NCI-H1694 (cell line): ENCODE measurements at places on chromosomes 12 and 14.

GRCh38 chr12:108145011-108145410 lies 15.9 kb downstream of the WSCD2 start:
- no peak for DNase-seq

DNA sequence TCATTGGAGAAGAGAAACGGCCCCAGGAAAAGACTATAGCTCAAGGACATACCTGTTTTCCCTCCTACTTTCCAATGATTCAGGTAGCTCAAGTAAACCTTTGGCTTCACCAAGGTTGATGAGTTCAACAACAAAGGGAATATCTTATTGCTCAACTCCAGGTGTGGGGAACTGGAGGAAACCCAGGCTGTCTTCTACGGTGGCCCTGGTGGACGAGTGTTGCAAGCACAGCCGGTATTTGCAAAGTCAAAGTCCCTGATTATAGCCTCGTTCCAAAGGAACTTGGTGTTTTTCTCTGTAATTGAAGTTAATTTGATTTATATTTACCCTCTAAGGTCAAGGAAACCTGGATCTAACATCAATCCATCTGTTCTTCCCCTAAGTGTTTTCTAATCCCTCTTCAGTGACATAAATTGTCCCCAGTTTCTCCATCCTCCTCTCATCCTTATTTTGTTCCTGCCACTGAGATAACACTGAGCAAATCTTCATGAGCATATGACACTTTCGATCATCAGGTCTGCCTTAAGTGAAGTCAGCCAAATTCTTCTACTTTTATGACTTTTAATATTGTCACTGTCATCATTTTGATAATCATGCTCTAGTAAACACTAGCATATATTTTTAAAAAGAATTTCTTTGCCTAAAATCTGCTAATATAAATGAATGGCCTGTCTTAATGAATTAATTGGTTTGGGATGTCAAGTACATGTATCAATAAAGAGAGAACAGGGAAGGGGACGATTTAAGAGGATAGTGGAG lies 174.6 kb upstream of the TBX3 start:
- DNase-seq = no peak

GRCh38 chr12:108750526-108750925 lies 19.2 kb upstream of the CORO1C start:
- DNase-seq = peak; percentile 25

- no peak for DNase-seq
Observed at GRCh38 chr14:79037106-79037505, 866.9 kb downstream of the NRXN3 start.

GRCh38 chr12:16299403-16299802 lies 21.9 kb upstream of the SLC15A5 start:
- no peak for DNase-seq

DNA sequence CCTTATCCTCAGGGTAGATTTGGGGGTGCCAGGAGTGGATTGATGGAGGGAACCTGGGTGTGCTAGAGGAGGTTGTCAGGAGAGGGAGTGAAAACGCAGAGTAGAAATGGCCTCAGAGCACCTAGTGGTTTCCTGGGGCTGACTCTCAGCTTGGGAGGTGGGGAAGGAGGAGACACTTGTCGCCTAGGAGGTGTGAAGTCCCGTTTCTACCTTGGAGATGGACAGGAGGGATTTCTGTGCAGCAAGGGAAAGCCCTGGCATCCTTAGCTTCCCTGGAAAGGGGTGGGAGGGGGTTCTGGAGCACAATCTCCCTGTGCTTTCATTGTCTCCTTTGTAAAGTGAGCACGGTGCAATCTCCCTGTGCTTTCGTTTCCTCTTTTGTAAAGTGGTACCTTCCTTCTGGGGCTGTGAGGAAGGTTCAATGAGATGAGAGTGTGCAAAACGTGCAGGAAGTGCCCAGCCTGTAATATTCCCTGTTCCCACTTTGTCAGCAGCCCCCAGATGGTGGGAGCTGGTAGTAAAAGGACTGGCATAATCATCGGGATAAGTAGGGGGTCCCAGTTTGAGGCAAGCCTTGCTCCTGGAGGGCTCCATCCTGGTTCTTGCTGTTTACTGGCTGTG lies 1.6 kb downstream of the OAS3 start:
- no peak for DNase-seq

- no peak for DNase-seq
Observed at GRCh38 chr12:58576081-58576480, 344.2 kb downstream of the LRIG3 start.

GRCh38 chr12:108568338-108569154 lies 6.2 kb downstream of the ISCU start:
- DNase-seq = no peak

DNA sequence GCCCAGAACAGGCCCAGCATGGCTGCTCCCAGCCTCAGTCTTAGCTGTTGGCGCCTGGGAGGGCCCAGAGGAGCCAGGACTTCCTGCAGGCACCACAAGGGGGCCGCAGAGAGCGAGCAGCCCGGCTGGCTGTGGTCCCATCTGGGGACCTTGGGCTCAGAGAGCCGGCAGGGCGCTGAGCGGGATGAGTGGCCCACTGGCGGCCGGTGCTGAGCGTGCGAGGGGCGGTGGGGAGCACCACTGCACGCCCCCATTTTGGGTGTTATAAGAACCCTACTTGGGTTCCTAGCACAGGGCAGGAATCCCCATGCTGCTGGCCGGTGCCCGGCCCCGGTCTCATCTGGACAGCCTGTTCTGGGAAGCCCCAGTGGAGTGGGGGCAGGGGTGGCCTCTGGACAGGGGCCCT lies 25.9 kb upstream of the CRIP2 start:
- DNase-seq = peak; percentile 92

GRCh38 chr14:73491256-73492042 lies 716 bp downstream of the RIOX1 start:
- DNase-seq = no peak

DNA sequence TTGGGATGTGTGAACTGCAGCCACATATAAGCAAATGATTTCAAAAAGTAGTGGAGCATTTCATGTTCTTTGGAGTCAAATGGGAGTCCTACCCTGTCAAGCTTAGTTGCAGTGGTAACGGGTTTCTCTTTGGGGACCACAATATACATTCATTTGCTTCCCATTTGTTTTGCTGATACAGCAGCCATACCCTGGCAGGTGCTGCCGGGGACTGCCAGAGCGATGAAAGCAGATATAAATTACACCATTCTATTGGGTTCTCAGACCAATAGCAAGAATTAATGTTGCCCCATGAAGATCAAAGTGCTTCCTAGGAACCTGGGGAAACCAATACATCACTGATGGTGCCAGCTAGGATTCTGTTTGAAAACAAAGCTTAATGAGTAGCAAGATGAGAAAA lies 1621.5 kb upstream of the FLRT2 start:
- DNase-seq = no peak

- no peak for DNase-seq
Observed at GRCh38 chr12:26233631-26234030, 38.3 kb downstream of the SSPN start.

GRCh38 chr12:41558671-41559070 lies 370.6 kb downstream of the PDZRN4 start:
- DNase-seq = no peak

GRCh38 chr12:114904254-114905003 lies 220.5 kb upstream of the TBX3 start:
- DNase-seq = no peak

DNA sequence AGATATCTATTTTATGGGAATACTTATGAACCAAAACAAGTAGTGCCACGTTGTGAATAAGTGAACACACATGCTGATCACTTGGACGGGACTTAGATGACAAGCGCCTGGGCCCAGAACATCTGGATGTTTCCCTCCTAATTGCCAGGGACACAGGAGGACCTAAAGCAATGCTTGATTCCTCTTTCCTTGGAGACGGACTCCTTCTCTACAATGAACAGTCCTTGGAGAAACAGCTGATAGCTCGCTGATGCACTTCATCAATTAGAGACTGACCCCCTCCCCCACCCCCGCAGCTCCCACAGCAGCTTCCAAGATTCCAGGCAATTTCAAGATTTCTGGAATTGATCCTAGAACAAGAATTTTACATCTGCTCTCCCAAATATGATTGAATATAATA lies 86.4 kb downstream of the ST8SIA1 start:
- no peak for DNase-seq

- no peak for DNase-seq
Observed at GRCh38 chr14:71773898-71774481, 158.2 kb upstream of the RGS6 start.

- DNase-seq = no peak
Observed at GRCh38 chr12:32248441-32249140, 141.9 kb downstream of the BICD1 start.

- DNase-seq = no peak
Observed at GRCh38 chr12:108727161-108727560, 4.2 kb downstream of the CORO1C start.

GRCh38 chr14:36509069-36509917 lies 10.7 kb downstream of the NKX2-1 start:
- DNase-seq = no peak

DNA sequence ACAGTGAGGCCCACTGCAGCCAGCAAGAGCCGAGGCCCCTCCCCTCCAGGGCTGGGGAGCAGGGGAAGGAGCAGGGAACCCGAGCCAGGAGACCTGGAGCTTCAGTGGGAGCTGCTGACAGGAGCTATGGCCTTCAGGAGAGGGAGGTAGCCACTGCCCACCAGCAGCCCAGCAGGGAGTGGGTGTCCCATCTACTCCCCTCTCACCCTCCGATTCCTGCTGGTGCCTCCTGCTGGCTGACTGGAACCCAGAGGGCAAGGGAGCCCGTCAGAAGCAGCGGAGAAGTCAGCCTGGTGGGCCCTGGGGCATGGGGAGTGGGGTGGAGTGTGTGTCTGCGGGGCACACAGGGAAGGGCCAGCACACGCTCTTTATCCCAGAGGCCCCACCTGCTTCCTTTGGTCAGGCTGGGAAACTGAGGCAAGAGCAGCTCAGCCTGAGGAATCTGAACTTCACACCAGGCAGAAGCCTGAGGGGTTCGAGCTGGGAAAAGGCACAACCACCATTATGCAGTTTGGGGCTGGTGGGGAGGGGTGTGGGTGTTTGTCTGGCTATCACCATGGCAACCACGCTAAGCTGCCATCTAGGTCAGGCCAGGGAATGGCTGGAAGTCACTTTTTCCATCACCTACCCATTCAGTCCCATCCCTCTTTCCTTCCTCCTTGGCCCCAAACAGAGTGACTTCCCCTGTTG lies 36.8 kb upstream of the PLEKHG6 start:
- DNase-seq = no peak

DNA sequence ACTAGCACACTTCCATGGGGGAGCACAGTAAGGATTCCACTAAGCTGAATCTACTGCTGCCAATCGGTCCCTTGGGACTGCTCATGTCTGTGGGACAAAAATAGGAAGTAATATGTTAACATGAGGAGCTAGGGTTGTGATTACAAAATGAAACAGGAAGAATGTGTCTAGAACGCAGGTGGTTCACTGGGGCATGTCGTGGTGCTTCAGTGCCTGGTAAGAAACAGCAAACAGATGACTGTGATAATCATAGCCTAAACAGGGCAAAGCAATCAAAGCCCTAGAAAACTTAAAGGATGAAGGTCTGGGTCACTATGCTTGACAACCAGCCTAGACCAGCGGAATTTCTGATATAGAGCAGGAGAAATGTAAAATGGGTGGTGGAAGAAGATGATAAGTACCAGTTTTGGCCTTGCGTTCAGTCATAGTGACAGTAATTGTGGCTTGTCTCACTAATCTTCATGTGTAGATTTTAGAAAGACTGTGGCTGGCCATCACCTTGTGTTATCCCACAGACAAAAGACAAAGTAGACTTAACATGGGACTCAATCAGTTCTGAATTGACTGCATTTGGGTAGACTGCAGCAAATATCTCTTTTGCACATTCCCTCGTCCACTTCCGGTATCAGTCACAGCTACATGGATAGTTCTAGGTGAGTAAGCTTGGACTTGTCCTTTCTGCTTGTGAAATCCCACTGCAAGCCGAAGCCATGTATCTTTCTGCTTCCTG lies 51.4 kb downstream of the WASHC3 start:
- no peak for DNase-seq

GRCh38 chr14:105146181-105146975 lies 22.2 kb downstream of the JAG2 start:
- no peak for DNase-seq

DNA sequence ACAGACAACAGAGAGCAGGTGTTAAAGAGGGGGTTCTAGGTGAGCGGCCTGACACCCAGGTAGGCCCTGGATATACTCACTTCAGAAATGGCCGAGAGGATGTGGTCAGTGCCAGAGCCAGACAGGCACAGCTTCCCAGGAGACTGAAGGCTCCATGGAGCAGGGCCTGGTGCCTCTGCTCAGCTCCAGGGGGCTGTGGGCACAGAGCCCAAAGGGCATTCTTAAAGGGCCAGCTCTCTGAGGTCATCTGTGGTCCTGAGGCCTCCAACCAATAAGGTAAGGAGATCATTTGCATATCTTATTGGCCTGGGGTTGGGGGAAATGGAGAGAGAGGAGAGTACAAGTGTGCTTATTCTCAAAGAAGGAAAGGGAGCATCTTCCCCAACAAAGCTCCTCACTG lies 9.7 kb upstream of the PCK2 start:
- DNase-seq = no peak

GRCh38 chr12:112870267-112870980 lies 36.3 kb upstream of the OAS1 start:
- no peak for DNase-seq

GRCh38 chr12:48118284-48118871 lies 786 bp upstream of the PFKM start:
- no peak for DNase-seq

GRCh38 chr12:115920395-115921183 lies 356.9 kb downstream of the MED13L start:
- DNase-seq = no peak

DNA sequence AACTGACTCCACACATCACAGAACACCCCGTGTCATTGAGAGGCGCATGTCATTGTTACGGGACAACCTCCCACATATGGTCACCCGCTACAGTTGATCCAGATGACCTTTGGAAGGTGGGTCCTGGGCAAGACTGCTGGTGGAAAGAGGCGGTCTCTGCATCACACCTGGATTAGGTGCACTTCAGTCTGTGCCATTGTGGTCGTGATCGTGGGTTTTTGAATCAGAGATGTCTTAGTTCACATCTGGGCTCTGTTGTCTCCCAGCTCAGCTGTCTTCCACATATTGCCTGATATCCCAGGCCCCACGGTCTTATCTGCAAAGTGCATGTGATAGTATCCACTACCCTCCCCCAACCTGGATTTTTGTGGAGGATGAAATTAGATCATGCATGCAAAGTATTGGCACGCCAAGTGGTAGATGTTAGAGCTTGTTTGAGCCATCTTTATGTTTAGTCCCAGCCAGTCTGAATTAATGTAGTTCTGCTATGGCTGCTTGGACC lies 208.7 kb upstream of the FOXN3 start:
- no peak for DNase-seq

DNA sequence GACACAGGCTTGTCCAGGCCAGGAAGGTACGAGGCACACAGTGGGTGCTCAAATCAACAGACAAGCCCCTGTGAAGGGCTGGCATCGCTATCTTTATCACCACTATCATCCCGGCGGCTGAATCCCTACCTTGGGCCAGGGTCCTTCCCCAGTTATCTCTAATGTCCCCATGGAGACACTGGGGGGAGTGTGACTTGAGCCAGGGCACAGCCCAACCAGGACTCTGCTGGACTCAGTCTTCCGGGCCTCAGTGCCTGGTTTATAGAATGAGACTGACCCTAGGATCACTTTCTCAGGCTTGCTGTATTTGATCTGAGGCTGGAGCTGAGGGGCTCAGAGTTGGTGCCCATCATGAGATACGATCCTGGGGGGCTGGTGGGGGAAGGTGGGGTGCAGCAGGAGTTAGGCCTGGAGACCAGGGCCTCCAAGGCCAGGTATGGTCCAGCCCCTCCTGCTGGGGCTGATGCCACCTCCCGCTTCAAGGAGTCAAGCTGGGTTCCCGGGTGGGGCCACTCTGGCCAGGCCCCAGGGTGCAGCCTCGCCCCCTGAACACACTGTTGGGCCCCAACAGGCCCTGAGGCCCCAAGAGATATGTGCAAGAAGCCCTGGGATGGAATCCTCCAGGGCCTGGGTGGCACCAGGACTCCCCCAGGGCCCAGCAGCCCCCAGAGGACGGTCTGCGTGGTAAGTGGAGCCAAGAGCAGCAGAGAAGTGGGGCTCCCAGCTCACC lies 11.8 kb downstream of the BEGAIN start:
- no peak for DNase-seq
